ENCODE measurements at places on chromosomes 13 and 19.

DNA sequence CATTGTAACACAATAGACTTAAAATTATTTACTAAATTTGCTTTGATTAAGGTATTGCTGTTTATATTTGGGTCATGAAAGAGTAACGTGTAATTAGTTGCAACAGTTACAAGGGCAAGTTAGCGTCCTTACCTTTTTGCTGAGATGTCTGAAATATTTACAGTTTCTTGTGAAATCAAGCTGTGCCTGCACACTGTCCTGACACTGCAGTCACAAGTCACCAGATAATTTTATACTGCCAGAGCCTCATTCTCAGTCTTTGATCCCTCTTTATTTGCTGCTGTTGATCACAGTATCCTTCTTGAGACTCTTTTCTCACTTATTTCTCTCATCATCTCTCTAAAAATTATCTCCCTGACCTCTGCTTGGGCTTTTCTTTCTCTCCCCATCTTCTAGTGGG lies 8.4 kb upstream of the DIAPH3 start:
- no peak for DNase-seq

- DNase-seq = no peak
Measured at GRCh38 chr13:68982961-68983619, 1124.5 kb upstream of the ATXN8OS start.

DNA sequence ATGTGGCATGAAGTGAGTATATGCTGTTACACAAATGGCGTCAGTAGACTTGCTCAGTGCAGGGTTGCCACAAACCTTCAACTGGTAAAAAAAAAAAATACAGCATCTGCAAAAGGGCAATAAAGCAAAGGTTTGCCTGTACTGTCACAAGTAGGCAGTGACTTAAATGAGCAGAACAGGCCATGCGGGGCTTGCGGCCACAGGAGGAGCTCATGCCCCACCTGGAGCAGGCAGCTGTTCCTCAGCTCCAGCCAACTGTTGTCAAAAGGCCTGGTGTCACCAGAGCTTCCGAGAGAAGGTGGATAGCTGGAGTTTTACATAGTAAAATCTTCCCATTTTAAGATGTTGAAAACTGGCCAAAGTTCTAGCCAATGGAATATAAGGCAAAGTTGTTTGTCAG lies 7.7 kb downstream of the ATP7B start:
- DNase-seq = no peak

- DNase-seq = no peak
Measured at GRCh38 chr19:5809053-5809452, 4.2 kb downstream of the NRTN start.

GRCh38 chr13:45851171-45851921 lies at the start of gene SIAH3:
TSS of gene SIAH3 (minus strand) at chr13:45851753. CDS start at chr13:45851629, 124 bp downstream.
- no peak for DNase-seq

DNA sequence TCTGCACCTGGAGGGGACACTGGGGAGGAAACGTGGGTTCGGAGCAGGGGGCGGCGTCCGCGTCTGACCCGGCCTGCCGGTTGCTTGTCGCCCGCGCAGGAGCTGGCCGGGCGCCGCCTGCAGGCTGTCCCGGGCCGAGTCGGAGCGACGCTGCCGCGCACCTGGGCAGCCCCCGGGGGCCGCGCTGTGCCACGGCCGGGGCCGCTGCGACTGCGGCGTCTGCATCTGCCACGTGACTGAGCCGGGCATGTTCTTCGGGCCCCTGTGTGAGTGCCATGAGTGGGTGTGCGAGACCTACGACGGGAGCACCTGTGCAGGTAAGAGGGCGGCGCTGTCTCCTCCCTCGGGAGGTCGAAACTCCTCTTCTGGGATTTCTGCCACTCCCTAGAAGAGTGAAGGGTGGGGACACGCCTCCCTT lies 1.3 kb downstream of the ITGBL1 start:
- peak; percentile 10 for DNase-seq

- no peak for DNase-seq
Measured at GRCh38 chr13:66703597-66703996, 526.5 kb downstream of the PCDH9 start.

GRCh38 chr13:48573213-48574007 lies 40.5 kb upstream of the RCBTB2 start:
- DNase-seq = no peak

- DNase-seq = no peak
Measured at GRCh38 chr13:57630661-57631595, 616 bp upstream of the PCDH17 start.

DNA sequence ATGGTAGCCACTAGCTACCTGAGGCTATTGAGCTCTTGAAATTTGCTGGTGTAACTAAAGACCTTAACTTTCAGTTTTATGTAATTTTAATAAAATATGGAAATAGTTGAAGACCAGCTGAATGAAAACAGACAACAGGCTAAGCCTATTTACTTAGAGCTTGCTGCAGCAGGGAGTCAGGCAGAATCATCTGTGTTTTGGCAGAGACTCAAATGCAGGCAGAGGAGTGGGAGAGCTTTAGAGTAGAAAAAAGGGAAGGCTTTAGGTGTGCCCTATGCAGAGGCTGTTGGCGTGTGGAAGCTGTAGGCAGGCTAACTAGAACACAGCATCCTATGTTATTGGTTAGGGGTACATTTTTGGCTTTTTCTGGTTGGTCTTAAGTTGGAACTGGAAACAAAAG lies 304.9 kb upstream of the NBEA start:
- DNase-seq = no peak

DNA sequence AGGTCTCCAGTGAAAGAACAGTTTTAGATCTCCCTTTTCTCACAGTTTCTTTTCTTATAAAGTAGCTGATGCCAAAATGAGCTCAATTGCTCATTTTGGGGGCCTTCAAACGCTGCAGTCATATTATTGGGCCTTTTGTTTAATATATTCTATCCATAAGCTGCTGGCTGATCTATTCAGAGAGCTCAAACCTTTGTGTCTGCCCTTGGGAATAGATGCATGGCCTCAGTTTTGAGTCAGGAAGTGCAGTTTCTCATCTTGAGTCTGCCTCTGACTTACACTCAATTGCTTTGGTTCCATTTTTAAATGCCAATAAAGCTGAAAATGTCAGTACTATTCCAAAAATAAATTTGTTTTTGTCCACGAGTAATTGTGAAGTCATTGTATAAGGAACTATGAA lies 468.9 kb downstream of the KLF12 start:
- no peak for DNase-seq

GRCh38 chr13:44471686-44472085 lies 98.1 kb downstream of the SERP2 start:
- no peak for DNase-seq

DNA sequence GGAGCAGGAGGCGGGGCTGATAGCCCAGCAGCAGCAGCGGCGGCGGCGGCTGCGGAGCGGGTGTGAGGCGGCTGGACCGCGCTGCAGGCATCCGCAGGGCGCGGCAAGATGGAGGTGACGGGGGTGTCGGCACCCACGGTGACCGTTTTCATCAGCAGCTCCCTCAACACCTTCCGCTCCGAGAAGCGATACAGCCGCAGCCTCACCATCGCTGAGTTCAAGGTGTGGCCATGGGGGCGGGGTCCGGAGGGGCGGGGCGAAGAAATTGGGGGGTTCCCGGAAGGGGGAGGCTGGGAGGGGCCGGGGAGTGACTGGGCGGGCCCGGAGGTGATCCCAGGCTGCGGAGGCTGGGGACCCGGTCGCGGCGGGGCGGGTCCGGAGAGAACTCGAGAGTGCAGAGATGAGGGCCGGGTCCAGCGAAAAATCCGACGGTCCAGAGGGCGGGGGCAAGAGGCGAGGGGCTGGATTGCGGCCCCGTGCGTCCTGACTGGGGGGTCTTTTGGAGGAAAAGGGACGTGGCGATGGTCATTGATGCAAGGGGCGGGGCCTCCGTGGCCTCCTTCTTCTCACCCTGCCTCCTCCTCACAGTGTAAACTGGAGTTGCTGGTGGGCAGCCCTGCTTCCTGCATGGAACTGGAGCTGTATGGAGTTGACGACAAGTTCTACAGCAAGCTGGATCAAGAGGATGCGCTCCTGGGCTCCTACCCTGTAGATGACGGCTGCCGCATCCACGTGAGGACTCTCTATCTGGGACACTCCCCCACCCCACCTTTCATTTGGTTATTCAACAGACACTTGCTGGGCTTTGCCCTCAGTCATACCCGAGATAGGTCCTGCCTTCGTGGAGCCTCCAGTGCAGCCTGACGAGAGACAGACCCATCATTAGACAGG lies at the start of gene TBCB:
Gene TBCB (plus strand): TSS at position 16 of the 891 bp plus-strand sequence. CDS start 93 bp downstream, at position 109.
- peak; percentile 88 for DNase-seq

GRCh38 chr13:23949200-23949599 lies 51.9 kb upstream of the C1QTNF9B start:
- DNase-seq = no peak

DNA sequence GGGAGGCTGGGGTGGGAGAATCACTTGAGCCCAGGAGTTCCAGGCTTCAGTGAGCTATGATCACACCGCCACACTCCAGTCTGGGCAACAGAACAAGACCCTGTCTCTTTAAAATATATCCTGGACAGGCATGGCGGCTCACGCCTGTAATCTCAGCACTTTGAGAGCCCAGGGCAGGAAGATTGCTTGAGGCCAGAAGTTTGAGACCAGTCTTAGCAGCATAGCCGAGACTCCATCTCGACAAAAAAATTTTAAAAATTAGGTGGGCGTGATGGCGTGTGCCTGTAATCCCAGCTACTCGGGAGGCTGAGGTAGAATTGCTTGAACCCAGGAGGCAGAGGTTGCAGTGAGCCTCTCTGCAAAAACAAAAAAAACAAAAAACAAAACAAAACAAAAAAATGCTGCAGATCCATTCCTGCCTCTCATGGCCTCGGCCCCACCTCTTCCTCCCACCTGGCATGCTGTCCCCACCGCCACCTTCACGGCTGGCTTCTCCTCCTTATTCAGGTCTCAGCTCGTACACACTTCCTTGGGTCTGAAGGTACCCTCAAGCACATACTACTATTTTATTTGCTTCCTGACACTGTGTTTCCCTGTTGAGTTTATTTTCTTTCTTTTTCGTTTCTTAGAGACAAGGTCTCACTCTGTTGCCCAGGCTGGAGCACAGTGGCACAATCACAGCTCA lies 5.3 kb downstream of the RFX1 start:
- no peak for DNase-seq

DNA sequence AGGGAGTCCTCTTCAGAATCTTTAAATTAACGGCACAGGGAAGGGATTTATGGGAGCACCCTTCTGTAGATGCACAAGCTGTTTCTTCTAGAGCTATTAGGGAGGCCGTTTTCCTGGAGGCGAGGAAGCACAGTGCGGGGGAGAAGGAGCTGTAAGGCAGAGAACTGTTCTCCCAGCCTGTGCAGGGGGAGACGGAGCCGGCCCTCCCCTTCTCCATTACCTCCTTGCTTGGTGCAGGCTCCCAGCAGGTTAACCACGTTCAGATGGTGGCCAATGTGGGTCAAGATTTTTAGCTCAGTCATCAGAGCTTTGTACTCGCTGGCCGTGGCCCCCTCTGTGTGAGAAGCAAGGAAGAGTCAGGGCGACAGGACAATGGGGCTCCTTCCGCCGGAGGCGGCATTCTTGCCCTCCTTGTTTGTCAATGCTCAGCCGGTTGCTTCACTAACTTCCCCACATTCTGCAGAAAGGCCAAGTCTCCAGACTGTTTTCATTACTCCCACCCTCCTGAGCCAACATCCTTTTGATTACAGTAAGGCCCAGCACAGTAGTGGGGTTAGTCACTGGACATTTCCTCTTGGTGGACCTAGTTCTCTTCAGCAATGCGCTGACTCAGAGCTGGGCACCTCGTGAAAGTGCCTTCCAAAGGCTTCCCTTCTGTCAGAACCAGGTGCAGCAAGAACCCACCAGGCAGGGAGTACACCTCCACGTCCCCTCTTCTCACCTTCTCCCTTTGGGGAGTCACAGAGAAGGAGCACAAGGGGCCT lies 165.4 kb downstream of the FLT1 start:
- no peak for DNase-seq

- DNase-seq = peak; percentile 23
Measured at GRCh38 chr19:51467864-51468544, 9.8 kb upstream of the SIGLEC8 start.

All from T-helper 2 cell (primary cell).